ENCODE measurements at places on chromosomes 3 and 15. TPM values are rescaled to one million over a fixed set of nuclear protein-coding genes. Genes with fewer than 3 reads are reported as not detected.

Gene REC114
- total RNA-seq: not detected

Gene ACVR2B
- total RNA-seq: 2.2 TPM

Gene CSPG4
- total RNA-seq: under 0.01 TPM

Gene DAZL
- total RNA-seq: not detected

Gene GOLGA8M
- 0.22 TPM for total RNA-seq

Gene MKRN2OS
- total RNA-seq: not detected

Gene EPHA3
- total RNA-seq: not detected

Gene SUCNR1
- total RNA-seq: not detected

Gene ALDH1L1
- not detected for total RNA-seq

Gene ARNT2
- total RNA-seq: 0.22 TPM

Gene TMC3
- not detected for total RNA-seq

Gene TIMP4
- 0.40 TPM for total RNA-seq

Gene SHC4
- total RNA-seq: 0.22 TPM

Gene CLDN16
- not detected for total RNA-seq

Gene ROPN1
- total RNA-seq: not detected

Gene BUB1B
- 10.5 TPM for total RNA-seq

Gene KLF13
- total RNA-seq: 17.4 TPM

Gene PDZRN3
- not detected for total RNA-seq

Gene KLHL40
- total RNA-seq: not detected

Gene OR5H15
- total RNA-seq: not detected

Gene HCLS1
- 24.0 TPM for total RNA-seq

Gene TPRA1
- total RNA-seq: 20.0 TPM

Gene CTXND1
- not detected for total RNA-seq

Gene TGM4
- total RNA-seq: under 0.01 TPM

Gene DUT
- total RNA-seq: 35.5 TPM

All from lung microvascular endothelial cell (primary cell).